ENCODE measurements at places on chromosomes 1 and 21.

GRCh38 chr1:4638345-4638729 lies 16.1 kb upstream of the AJAP1 start:
- DNase-seq = no peak

GRCh38 chr1:76281306-76281705 lies 206.8 kb downstream of the ST6GALNAC3 start:
- no peak for DNase-seq

DNA sequence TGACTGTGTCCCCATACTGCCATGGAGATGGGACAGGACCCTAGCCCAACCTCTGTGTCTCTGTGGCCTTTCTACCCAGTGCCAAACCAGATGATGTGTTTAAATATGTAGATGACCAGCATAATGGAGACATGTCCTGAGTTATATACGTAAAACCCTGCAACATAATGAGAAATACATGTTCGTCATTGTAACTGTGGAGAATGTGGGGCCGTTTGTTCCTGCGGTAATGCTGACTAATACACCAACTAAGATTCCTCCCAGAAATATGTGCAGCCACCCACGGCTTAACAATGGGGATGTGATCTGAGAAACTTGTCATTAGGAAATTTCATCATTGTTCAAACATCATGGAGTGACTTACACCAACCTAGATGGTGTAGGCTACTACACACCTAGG lies 71.7 kb upstream of the SIM2 start:
- DNase-seq = no peak

- no peak for DNase-seq
Measured at GRCh38 chr1:11592752-11593151, 61.5 kb downstream of the FBXO2 start.

DNA sequence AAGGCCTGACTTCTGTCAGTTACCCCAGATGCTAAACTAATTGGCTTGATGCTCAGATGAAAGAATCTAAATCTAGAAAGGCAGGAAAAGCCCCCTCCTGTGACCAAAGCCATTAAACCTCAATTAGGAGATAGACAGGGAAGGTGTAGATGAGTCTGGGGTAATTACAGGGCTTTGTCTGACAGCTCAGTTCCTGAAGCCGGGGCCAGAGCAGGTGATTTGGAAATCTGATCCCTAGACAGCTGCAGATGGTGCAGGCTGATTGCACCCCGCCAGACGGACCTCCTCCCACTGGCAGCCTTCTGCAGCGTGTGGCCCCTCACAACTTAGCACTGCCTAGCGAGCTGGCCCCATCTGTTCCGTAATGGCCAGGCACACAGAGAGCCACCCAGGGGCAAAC lies 395.1 kb downstream of the HLX start:
- DNase-seq = no peak

GRCh38 chr1:91895832-91896556 lies 10.0 kb upstream of the TGFBR3 start:
- no peak for DNase-seq

- DNase-seq = no peak
Measured at GRCh38 chr1:84704872-84705417, 14.7 kb upstream of the SSX2IP start.

DNA sequence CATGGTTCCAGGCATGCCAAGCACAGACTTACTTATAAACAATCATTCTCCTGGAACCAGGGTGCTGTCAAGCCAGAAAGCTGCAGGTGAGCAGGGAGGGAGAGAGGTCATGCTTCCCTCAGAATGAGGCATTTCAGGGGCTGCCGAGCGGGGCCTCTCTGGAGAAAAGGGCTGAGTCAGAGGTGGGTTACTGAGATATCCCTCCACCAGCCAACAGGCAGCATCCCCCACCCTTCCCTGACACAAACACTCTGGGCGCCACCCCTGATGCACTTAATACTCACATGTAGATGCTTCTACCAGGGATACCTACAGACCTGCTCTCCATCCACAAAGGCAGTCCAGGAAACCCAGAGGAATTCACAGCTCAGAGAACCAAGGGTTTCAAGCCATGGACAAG lies 13.1 kb downstream of the STK40 start:
- no peak for DNase-seq

GRCh38 chr1:219171192-219171935 lies 2.3 kb upstream of the LYPLAL1 start:
- no peak for DNase-seq

DNA sequence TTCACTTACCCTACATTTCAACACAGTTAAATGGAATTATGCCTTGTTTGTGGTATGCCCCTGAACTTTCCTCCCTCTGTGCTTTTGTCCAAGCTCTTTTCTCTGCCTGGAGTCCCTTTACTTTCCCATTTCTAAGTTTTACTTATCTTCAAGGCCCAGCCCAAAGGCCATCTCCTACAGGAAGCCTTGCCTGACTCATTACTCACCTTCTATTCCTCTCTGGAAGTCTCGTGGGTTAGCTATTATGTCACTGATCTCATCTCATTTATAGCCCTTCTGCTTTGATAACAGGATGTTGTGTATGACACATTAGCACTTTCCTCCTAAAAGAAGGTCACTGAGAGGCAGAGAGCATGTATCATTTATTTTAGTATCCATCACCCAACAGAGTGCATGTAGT lies 78.8 kb upstream of the CD1D start:
- DNase-seq = peak; percentile 12

DNA sequence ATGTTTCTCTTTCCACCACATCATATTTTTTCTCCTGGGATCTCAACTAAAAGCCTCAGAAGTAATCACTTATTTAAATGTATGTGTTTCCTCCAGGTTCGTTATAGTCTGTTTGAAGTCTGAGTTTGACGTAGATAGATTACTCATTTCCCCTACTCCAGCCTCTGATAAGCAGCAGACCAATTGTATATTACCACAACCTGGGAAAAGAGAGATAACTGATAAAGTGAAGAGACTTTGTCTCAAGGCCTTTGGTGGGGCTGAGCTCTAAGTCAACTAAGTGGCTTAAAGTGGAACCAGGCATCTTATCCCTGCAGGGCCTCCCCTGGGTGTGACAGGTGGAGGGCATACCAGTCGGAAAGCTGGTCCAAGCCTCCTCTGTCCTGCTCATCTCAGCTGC lies 34.9 kb upstream of the CACNA1E start:
- DNase-seq = no peak

GRCh38 chr1:30718636-30719405 lies 4.6 kb downstream of the MATN1 start:
- DNase-seq = peak; percentile 95

- DNase-seq = no peak
Measured at GRCh38 chr1:228794173-228794572, 58.9 kb downstream of the RHOU start.

DNA sequence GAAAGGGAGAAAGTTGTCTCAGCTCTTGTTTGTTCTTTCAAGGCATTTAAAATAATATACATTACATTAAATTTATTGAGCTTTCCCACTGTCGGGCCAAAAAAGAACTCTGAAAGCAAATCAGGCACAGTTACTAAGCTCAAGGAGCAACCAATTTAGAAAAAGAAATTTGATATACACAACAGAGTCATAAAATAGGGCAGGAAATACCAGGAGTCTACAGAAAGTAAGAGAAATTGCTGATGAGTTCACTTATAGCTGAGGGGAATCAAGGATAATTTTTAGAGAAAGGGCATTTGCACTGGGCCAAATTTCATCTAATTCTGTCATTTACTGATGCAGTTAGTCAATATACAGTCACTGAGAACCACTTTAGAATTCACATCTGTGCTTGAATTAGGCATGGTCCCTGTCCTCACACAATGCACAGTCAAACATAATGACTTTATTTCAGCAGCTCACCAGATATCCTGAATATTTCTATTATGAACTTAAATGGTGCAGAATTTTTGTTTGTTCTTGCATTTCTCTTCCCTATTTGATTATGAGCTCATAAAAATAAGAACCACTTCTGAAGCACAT lies 249.6 kb upstream of the BEND5 start:
- DNase-seq = no peak

DNA sequence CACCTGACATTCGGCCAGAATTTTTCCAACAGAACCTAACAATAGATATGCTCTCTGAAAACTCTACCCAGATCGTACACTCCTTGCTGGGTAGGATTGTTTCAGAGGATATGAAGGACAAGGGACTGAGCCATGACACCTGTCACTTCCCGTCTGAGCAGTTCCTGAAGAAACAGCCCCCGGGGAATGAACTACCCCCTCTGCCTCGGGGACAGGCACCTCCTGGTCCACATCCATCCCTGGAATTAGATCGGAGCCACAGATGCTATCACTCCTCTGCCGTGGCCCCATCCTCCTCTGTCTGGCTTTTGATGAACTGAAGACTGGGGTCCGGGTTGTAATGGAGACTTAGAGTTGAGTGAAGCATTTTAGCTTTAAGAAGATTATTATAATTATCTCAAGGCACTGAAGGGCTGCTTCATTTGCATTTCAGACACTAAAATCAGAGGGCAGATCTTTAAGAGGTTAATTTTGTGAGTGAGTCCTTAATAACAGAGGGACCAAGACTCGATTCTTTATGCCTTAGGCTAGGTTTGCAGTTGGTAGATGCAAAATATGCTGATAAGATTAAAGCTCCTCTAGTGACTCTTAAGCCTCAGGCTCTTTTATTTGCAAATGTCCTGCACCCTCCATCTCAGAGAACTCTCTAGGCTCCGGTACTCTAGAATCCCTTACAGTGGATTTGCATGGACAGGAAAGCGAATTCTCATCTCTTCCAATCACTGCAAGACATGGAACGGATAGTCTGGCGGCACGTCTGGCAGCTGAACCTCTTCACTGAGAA lies 333.8 kb downstream of the KIF26B start:
- no peak for DNase-seq

DNA sequence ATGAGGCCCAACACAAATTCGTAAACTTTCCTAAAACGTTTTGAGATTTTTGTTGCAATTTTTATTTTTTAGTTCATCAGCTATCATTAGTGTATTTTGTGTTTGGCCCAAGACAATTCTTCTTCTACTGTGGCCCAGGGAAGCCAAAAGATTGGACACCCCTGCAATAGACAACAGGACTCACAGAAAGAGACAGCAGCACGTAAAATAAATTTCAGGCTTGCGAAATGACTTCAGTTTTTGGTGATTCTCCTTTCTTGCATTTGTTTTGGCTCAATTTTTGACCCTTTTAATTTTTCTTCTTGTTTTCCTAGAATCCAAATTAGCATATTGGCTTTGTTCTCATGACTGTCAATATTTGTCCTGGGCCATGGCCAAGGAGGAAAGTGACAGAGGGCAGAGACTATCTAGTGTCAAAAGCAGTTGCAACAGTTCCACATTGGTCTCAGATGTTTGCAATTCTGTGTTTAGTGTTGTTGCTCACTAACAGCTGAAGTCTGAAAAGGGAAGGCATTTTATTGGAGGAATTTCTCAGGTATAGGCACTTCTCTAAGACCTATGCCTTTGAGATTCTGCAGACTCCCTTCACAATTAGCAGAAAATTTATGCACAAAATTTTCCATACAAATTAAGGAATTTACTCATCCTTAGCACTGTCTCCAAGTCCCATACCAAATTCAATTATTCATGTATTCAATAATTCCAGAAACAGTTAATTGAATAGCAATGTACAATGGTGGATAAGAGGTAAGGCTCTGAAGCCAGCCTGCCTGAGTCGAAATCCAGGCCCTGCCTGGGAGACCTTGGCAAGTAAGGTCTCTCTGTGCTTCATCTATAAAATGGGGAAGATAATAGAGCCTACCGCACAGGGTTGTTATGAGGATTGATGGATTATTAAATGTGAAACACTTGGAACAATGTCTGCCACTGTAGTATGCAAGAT lies 160.9 kb upstream of the IVNS1ABP start:
- DNase-seq = no peak

DNA sequence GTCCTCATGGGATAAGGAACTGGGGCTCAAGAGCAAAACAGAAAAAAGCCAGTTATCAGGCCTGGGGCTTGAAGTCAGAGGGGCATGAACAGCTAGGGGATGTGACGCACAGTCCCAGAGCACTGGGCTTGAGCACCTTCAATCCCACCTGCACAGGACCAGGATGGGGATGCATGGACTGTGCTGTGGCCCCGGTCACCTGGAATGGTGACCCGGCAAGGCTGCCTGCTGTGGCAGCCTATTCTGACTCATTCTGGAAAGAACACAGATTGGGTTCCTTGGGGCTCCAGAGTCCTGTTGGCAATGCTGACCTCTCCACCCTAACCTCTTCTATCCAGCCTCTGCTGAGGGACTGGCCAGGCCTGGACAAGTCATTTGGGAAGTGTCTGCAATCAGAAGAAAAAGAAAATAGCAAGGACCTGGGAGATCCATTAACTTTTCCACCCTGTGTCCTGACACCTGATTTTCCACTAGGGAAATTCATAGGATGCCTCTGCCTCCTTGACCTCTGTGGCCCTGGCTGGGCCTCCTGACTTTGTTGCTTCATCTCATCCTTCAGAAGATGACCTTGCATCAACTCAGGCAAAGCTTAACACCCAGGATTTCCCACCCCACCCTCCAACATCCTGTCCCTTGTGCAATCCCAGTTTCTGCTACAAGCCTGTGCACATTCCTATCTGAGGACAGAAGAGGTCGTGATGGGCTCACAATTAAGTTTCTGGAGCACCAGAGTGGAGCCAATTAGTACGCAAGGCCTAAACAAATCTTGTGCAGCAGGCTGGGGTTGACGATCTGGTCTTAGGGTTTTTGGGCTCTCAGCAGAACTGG lies 17.9 kb upstream of the FMOD start:
- peak; percentile 76 for DNase-seq

DNA sequence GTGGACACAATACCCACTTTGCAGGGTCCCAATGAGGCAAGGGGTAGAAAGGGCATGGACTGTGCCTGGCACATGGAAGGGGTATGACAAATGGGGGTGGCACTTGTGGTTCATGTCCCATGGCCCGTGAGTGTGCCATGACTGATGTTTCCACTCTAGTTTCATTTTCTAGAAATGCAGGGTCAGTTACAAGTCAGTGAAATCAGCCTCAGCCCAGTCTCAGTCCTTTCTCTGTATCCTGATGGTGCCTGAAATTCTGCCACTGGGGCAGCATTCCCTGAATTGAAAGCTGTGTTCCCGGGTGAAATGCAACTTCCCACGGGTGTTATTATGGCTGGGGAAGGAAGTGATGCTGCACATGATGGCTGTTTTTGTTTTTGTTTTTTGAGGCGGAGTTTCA lies 110.8 kb upstream of the ZBTB40 start:
- DNase-seq = no peak

GRCh38 chr1:243740255-243740999 lies 109.6 kb downstream of the AKT3 start:
- no peak for DNase-seq

- DNase-seq = no peak
Measured at GRCh38 chr1:92695104-92695503, 89.8 kb downstream of the EVI5 start.

DNA sequence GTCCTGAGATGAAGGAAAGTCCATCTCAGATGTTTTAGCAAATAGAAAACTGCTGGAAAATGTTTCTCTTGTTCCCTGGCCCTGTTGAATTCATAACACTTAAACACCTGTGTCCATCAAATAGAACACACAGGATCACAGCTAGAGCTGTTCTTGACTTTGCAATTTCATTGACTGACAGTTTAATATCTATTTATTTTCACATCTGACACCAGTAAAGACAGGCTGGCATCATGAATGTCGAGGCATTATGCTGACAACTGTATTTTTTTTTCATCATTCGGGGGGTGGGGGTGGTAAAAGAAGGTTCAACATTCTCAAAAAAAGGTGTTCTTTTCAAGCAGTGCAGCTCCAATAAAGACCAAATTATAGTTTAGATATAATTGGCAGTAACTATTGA lies 591.2 kb upstream of the PTBP2 start:
- no peak for DNase-seq

- no peak for DNase-seq
Measured at GRCh38 chr1:74430342-74430934, 82.0 kb downstream of the LRRC53 start.
